ENCODE measurements at places on chromosomes 5 and 9.

- no peak for DNase-seq
Measured at GRCh38 chr5:145872486-145872885, 328 bp downstream of the GRXCR2 start.

- DNase-seq: no peak
Measured at GRCh38 chr5:64330728-64331231, 165.1 kb downstream of the RNF180 start.

- DNase-seq: no peak
Measured at GRCh38 chr5:8522646-8523045, 653.7 kb downstream of the MTRR start.

DNA sequence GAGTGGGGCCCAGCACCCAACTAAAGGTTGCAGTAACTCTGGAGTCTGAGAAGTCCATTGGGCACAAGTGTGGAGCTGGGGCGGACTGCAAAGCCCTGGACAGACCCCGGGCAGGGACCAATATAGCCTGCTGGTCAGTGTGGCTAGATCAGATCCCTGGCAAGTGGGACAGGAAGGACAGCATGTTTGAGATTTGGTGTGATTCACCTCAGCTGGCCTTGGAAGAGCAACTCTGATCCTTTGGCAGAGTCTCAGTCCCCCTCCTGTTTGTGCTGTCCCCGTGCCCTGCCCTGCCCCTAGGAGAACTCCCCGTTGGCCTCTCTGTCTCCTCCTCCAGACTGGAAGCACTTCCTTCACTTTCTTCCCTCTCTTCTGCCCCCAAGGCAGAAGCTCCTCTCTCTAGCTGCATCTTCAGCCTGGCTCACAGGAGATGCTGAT, 255.3 kb downstream of the FSTL4 start:
- no peak for DNase-seq

GRCh38 chr5:127919818-127920217, 163.7 kb upstream of the SLC12A2 start:
- no peak for DNase-seq

DNA sequence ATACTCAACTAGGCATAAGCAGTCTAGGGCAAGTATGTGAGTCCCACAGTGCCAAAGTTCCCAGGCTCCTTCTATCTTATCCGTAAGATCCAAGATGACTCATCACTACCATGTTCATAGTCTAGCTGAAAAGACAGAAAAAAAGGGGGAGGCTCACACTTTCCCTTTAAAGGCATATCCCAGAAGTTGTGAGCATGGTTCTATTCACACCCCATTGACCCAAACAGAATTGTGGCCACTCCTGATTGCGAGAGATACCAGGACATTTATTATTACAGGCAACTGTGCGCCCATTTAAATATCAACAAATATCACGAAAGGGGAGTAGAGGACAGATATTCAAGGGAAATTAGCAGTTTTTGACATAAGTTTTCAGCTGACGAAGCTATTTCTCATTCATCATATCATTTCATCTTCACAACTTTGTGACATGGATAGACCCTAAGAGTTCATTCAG, 8.1 kb upstream of the PFDN1 start:
- no peak for DNase-seq
